ENCODE measurements at places on chromosomes 7 and 10. TPM values are rescaled to one million over a fixed set of nuclear protein-coding genes. Genes with fewer than 3 reads are reported as not detected.
A peak's percentile ranks its signal among the peaks of the same experiment; 100 is the strongest.

The PKD1L1 gene
- under 0.01 TPM for total RNA-seq

DNA sequence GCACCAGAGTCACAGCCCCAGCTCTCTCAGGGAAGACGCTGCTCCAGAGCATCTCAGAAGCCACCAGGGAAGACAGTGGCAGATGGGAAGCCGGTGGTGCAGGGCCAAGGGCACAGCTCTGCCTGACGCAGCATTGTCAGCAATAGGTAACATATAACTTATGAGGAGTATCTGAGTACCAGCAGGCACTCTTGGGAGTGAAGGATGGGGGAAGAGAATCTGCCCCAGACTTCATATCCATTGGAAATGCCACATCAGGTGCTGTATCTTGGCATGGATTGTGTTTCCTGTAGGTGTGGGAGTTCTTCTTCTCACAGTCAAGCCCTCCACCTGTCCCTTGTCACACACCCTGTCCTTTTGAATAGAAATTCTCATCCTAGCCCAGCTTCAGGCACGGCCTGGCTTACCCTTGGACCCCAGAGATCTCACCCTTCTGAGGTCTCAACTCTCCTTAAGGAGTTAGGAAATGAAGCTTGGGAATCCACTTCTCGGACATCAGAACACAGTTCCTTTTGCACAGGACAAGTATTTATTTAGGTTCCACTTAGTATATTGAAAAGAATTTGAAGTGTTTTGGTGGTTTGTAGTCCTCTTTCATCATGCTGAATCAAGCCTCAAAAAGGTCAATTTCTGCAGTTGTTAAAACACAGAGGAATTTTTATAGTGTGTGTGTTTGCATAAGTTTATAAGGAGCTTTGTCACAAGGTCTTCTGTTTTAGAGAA is 9.9 kb downstream of the EPDR1 start:
- no peak for DNase-seq

DNA sequence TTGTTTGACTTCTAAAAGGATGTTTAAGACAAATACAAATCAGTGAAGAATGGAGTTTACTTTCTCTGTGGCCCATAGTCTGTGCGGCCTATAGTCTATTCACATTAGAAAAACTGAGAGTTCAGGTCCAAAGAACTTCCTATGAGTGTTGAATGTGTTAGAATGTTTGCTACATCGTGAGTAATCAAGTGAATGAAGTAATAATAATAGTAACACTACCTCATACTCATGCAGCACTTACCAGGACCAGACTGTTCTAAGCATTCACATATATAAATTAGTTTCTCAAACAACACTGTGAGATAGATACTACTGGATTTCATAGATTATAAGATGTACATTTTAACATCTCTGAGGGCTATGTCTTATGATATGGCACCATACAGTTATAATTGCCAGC is 70.4 kb downstream of the RALA start:
- no peak for DNase-seq

The GFRA1 gene
- under 0.01 TPM for total RNA-seq

DNA sequence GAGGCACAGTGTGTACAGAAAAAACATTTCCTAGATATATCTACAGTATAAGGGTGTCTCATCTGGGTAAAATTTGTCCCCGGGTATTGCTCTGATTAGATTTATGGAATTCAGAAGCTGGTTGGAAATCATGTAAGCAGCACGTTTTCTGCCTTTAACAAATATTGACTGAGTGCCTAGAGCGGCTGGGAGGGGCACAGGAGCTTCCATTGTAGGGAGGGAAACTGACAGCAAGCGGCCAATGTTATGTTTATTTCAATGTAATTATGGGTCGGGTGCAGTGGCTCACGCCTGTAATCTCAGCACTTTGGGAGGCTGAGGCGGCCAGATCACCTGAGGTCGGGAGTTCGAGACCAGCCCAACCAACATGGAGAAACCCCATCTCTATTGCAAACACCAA is 4.4 kb upstream of the RFC2 start:
- no peak for DNase-seq

GRCh38 chr10:62045765-62046521 is 144.4 kb downstream of the ARID5B start:
- no peak for DNase-seq

The NUTM2D gene
- 7.0 TPM for total RNA-seq

DNA sequence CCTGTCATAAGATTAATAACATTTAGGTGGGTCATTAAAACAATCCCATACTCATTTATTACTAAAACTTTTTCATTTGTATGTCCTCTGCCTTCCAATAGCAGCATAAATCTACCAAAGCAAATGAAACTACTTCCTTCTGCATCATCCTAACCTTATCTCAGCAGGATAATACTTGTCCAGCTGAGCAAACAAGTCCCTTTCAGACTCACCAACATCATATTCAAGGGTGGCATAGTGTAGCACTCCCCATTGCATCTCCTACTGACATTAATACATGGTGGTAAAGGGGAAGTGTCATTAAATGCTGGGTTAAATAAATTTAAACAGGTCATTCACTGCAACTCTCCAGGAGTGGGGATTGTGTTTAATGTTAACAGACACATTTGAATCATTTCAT is 3.4 kb upstream of the MINDY3 start:
- DNase-seq = no peak

- DNase-seq = no peak
Measured at GRCh38 chr7:5396542-5396941, 27.1 kb downstream of the TNRC18 start.

DNA sequence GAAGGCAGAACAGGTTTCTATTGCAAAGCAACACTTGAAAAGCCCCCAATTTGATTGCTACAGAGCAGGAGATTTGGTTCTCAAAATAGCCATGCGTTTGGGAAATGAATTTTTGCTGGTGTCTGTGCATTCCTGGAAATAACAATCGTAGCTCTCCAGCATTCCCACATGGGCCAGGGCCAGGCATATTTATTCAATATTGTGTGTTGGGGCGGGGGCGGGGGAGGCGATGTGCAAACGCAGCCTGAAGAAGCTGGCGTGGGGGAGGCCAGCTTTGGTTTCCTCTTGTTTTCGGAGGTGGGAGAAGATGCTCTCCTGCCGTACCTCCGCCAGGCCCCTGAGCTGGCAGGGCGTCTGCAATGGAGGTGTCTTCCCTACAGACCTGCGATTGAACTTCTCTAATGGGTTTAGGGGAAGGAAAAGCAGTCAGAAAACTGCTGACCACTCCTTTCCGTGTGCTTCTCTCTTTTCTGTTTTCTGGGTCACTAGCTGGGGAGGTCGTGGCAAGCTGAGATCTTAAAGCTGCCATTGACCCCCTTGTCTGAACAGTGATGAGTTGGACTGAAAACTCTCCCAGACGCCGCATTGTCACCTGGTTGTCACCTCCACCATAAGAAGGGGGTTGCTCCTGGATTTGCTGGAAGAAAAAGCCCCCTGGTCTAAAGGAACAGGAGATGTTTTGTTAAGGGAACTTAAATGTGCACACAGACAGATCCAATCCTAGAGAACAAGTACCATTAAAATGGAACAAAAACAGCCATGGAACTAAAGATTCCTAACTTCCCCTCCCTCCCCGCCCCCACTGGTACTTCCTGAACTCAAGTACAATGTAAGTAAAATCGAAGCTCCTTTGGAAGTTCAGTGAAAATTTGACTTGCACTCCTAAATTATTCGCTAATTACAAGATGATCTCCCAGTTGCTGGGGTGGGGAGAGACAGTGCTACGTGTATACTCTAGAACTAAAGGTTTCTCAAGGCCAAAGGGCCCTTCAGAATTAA is 56.4 kb upstream of the HABP2 start:
- no peak for DNase-seq

GRCh38 chr7:33087356-33087755 is 21.8 kb downstream of the RP9 start:
- no peak for DNase-seq

DNA sequence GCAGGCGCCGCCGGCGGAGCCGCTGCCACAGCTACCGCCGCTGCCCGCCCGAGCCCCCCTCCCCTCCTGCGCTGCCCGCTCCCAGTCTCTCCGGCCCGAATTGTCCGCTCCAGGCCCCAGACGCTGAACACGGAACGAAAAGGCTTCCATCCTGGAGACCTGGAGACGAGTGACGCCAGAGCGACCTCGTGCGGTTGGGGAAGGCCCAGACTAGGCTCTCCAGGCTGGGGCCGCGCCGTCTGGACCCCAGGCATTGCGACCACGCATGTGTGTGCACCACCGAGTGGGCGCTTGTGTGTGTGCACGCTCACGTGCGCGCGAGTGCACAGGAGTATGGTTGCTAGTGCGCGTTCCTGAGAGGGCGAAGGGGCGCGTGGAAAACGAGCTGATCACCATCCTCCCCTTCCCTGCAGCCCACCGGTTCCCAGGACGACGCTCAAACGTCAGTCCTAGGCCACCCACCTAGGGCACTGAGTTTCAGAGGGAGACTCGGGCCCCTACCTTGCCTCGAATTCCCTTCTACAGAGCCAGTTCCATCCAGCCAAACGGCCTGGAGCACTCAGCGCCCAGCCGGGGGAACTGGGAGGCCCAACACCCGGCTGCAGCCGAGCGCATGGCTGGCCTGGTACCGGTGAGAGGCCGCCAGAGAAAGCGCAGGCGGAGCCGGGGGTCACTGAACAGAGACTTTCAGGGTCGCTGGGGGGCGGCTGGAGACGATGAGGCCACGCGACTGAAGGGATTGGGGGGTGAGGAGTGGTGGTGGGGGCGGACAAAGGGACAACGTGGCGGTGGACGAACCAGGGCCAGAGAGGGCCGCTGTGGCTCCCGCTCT is 11.6 kb downstream of the LBX1 start:
- peak; percentile 59 for DNase-seq

GRCh38 chr7:149772956-149773434 is 393 bp downstream of the ZNF467 start:
- no peak for DNase-seq

The CFAP58 gene
- under 0.01 TPM for total RNA-seq

- DNase-seq = no peak
Measured at GRCh38 chr10:86204421-86205305, 161.9 kb downstream of the GRID1 start.

DNA sequence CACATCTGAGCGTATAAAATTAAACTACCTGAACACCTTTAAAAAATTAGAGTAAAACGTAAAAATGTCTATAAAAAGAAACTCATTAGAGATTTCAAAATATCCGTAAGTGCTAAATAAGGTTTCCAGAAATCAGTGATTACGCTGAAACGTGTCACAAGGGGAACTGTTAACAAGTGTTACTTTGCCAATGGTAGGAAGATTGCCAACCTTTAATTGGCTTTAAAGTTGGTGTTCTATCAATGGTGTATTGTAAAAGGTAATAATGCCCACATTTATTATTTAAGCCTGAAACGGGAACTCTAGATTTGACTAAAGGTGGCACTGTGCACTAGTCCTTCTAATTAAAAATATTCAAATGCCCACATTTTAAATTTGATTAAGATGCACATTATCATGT is 37.8 kb upstream of the HIBADH start:
- no peak for DNase-seq

GRCh38 chr7:133858311-133858710 is 268.8 kb upstream of the LRGUK start:
- DNase-seq = no peak

- no peak for DNase-seq
Measured at GRCh38 chr10:113129117-113129516, 179.1 kb downstream of the TCF7L2 start.

GRCh38 chr7:30927559-30927958 is 15.9 kb downstream of the AQP1 start:
- DNase-seq = no peak

The GPR15LG gene
- not detected for total RNA-seq

The AKR1C4 gene
- total RNA-seq = not detected

DNA sequence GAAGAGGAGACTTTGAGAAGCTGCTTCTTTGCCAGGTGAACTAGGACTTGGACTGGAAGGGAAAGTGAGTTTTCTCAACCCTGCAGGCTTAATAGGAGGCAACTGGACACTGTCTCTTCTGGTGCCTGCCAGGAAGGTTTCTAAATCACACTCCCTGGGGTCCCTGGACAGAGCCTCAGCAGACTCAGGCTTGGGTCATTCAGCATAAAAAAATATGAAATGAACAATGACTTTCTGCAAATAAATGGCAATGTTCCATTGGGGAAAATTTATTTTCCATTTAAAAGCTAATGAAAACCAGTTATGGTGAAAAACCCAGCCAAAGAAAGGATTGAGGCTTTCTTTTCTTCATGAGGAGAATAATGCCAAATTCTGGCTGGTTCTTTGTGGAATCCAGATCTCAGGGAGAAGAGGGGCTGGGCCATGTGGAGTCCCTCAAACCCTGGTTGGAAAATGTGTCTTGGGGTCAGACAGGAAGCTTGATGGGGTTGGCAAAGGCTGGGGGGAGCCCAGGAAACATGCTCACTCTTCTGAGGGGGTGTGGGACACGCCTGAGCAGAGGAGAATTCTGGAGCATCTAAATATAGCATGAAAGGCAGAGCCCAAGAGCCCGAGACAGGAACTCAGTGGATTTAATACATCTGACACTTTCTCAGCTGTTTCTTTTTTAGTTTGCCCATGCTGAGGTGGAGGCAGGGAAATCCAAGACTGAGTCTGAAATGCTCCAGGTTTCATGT is 65.2 kb upstream of the EMX2 start:
- no peak for DNase-seq

- DNase-seq = no peak
Measured at GRCh38 chr10:96124230-96125141, 5.6 kb upstream of the ZNF518A start.

The ELMO1 gene
- 508 TPM for total RNA-seq

The CTAGE8 gene
- total RNA-seq = 0.81 TPM

DNA sequence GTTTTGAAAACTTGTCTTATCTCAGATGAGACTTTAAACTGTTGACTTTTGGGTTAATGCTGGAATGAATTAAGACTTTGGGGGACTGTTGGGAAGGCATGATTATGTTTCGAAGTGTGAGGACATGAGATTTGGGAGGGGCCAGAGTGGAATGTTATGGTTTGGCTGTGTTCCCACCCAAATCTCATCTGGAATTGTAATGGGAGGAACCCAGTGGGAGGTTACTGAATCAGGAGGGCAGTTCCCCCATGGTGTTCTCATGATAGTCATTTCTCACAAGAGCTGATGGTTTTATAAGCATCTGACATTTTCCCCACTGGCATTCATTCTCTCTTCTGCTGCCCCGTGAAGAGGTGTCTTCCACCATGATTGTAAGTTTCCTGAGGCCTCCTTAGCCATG is 13.8 kb upstream of the POT1 start:
- no peak for DNase-seq

DNA sequence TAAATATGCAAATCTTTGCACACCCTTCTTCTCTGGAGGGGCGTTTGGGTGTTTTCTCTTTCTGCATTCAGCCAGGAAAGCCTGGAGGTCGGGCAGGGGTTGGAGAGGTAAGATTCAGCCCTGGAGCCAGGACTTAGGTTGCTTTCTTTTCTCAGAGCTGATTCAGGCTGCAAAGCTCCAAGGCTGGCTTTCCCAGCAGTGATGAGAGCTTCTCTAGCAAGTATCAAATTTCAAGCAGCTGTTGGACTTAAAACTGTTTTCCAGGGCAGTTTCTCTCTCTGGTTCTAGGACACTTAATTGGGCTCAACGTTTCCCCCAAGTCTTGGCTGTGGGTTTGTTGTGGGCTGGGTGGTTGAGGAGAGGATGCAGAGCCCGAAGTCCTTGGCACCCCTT is 608 bp downstream of the AKR1B10 start:
- DNase-seq = no peak

Measured in hematopoietic multipotent progenitor cell (in vitro differentiated cells).